Activated T-cell treated with anti-CD3 and anti-CD28 coated beads, Interleukin-2, amount 50 U/mL, for 72 hours (primary cell): ENCODE measurements at places on chromosomes 4 and X. TPM values are rescaled to one million over a fixed set of nuclear protein-coding genes. Genes with fewer than 3 reads are reported as not detected.
A peak's percentile ranks its signal among the peaks of the same experiment; 100 is the strongest.

DNA sequence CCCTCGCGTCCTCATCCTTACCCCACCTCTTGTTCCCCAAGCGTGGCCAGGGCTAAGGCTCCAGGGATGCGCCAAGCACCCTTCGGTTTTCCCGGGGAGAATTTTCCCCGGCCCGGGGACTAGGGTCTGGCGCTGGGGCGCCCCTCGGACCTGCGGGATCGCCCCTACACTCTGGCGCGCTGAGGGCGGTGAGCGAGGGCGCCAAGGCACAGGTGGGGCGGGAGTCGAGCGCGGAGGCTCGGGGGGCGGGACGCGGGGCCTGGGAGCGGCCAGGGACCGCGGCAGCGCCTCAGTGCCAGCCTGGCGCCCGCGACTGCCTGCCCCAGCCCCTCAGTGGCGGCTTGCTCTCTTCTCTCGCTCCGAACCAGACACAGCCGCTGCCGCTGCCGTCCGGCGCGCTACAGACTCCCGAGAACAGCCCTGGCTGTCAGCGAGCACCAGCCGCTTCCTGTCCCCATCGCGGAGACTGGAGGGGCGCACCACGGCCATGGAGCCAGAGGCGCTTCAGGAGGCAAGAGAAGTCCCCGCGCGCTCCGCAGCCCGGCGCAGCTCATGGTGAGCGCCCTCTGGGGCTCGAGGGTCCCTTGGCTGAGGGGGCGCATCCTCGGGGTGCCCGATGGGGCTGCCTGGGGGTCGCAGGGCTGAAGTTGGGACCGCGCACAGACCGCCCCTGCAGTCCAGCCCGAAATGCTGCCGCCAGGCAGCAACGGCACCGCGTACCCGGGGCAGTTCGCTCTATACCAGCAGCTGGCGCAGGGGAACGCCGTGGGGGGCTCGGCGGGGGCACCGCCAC is at the start of gene DRD5:
TSS of gene DRD5 (plus strand) at position 292 of the 793 bp plus-strand sequence. CDS start at position 688, 396 bp downstream.
- DNase-seq = no peak

DNA sequence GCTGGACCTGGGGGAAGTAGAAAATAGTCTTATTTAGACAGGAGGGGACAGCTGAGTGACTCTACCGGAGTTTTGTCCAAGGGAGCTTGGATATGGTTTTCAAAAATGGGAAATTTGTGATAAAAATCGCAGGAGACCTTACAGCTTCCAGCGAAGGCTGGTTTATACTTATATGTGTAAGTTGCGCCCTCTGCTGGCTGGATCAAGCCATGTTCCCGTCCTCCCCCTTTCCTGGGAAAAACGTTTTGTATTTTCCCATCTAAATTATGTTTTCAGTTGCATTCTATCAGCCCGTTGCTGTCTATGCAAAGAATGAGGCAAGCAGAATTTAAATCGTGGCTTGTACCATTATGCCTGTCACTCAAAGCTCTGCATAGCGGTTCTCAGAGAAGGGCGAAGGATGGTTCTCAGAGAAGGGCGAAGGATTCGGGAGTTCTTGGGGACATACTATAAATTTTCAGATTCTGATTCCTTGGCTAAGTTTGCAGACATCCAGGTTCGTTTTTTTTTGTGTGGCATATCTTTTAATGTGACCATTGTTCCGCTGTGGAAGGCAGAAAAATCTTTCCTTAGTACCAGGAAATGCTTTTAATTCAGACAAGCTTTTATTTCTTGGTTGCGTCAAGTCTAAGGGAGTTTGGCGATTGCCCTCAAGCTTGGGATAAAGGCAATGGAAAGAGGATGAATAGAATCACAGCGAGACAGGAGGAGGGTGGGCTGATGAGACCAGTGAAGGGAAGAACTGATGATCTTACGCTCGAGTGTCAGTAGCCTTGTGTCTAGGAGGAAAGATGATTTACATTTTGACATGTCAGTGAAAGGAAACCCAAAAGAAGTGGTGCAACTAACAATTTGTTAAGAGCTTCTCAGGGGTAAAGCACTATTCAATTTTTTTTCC is 128.5 kb upstream of the ARX start:
- DNase-seq = peak; percentile 36

DNA sequence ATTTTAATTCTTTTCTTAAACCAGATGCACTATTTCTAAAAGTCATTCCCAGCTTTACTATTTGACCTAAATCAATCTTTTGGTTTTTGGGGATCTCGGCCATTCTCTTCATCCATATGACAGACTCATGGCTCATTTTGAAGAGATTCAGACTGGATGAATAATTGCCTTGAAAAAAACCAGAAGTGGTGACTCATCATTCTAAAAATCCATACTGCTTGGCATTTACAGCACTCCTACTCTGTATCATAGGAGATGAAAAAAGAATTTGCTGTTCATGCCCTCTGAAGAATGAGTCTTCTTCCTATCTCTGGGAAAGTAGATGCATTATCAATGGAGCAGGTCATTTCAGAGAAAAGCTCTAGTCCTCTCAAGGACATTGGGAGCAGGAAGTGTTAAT is 220.5 kb upstream of the RPS6KA3 start:
- DNase-seq = no peak

DNA sequence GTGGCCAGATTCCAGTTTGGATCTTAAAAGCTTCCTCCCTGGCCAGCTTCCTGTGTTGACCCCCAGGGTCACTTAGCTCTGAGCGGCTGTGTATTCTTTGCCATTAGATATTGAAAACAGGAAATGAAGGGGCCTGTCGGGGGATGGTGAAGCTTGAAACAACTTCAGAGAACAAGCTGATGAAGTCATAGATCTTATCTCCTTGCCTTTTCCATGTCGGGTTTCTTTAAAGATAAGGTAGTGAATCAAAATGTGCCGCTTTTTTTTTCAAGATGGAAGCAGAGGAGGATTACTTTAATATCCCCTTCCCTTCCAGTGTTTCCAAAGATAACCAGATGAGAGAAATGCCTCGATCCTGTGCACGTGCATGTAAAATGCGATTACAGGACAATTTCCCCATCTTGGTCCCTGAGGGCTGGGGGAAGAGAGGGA is 508.5 kb downstream of the MID1IP1 start:
- DNase-seq = peak; percentile 62

DNA sequence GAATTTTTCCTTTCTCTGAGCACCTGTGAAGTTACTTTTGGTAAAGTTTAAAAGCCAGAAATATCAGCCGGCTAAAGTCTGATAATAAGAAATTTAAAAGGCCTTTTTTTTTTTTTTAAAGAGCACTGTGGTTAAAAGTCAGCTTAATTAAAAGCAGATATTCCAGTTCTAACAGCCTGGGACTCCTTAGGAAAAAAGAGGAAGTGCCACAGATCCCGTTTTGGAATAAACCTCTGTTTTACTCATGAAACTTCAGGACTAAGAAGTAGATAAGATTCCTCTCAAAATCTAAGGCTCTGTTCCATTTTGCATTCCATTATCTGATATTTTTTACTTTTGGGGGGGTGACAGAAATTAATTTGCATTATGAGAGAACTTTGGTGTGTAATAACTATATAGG is 37.8 kb downstream of the ABCB7 start:
- no peak for DNase-seq

GRCh38 chrX:14006540-14006939 is 23.2 kb downstream of the GEMIN8 start:
- DNase-seq = no peak

GRCh38 chr4:53461244-53461643 is 83.8 kb downstream of the FIP1L1 start:
- DNase-seq = no peak

GRCh38 chr4:108118505-108118904 is 50.2 kb downstream of the LEF1 start:
- DNase-seq = no peak

The ALPK1 gene
- total RNA-seq = 64.7 TPM
